Activated T-helper 1 cell treated with anti-CD3 and anti-CD28 coated beads, Interleukin-12 subunit alpha, Interleukin-12 subunit beta, Interleukin-2, Interleukin-4 antibody, amounts not matched to agents 30 ng/mL and 10 ng/mL and 1 ng/mL, durations not matched to agents 14 hours and 24 hours and 36 hours (primary cell): ENCODE measurements at places on chromosomes 12 and 14. TPM values are rescaled to one million over a fixed set of nuclear protein-coding genes. Genes with fewer than 3 reads are reported as not detected.

DNA sequence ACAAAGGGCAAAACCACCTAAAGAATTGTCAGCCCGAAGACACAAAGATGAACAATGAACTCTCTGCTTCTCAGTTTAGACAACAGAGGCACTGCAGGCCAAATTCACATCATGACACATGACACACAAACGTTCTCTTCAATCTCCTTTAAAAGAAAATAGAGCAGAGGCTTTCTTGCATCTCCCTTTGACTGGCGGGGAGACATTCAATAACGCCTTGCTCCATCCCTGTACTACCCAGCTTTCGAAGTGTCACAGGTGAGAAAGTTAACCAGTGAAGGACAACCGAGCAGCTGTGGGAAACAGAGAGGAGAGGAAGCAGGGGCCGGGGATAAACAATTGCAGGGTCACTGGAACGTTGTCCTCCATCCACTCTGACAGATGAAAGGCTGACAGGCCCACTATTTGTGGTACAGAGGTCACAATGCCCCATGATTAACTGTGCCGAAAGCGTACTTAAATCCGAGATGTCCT is 130.8 kb downstream of the PHLDA1 start:
- no peaks in the 10 kb centered on the region for H3K4me1 ChIP-seq
- H3K36me3 ChIP-seq = no peaks in the 10 kb centered on the region
- peaks cover 35% of the 10 kb centered on the region for H3K27me3 ChIP-seq
- no peak overlapping the region for H3K4me3 ChIP-seq

- no peaks in the 10 kb centered on the region for H3K4me1 ChIP-seq
- no peaks in the 10 kb centered on the region for H3K27me3 ChIP-seq
- no peak overlapping the region for H3K27ac ChIP-seq
- DNase-seq = no peak
- H3K36me3 ChIP-seq = no peaks in the 10 kb centered on the region
Measured at GRCh38 chr12:126667339-126667738, 1599.6 kb upstream of the TMEM132C start.

DNA sequence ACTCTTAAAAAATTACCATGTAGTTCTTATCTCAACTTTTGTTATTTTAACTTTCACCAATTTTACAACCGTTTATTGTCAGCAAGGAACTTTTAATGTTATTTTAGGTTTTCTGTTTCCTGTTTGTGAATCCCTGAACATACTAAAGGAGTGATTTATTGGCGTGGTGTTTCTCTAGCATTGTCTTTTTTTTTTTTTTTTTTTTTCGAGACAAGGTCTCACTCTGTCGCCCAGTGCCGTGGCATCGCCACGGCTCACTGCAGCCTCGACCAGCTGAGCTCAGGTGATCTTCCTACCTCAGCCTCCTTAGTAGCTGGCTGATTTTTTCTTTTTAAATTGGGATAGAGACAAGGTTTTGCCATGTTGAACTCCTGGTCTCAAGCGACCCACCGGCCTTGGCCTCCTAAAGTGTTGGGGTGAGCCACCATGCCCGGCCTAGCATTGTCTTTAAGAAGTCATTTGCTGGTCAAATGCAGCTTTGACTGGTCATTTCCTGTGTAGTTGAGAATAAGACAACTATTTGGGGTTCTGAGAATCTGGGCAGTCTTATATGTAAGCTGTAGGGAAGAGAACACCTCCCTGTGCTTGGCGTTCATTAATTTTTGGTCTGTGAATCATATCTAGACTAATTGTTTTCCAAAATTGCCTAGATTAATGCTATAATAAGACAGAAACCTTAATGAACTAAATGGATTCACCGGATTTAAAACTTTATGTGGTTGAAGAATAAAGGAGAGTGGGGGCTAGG is 2.1 kb downstream of the WASHC4 start:
- H3K4me3 ChIP-seq = peak overlapping the region; percentile 95
- peak overlapping the region; percentile 67 for H3K27ac ChIP-seq
- peaks cover 55% of the 10 kb centered on the region for H3K4me1 ChIP-seq
- peaks cover 26% of the 10 kb centered on the region for H3K36me3 ChIP-seq
- no peak for DNase-seq
- peaks cover 13% of the 10 kb centered on the region for H3K27me3 ChIP-seq

DNA sequence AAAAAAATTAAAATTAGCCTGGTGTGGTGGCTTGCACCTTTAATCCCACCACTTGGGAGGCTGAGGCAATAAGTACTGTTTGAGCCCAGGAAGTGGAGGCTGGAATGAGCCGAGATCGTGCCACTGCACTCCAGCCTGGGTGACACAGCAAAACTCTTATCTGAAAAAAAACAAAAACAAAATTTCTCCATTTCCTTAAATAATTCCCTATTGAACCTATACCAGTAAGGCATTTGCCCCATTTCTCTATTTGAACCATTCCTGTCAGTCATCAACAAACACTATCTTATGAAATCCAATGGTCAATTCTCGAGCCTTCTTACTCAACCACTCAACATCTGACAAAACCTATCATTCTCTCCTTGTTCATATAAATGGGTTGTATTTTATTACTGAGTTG is 14.7 kb downstream of the SLC2A14 start:
- peaks cover 18% of the 10 kb centered on the region for H3K4me1 ChIP-seq
- no peak overlapping the region for H3K4me3 ChIP-seq
- no peak for DNase-seq
- no peak overlapping the region for H3K27ac ChIP-seq
- H3K36me3 ChIP-seq = no peaks in the 10 kb centered on the region

DNA sequence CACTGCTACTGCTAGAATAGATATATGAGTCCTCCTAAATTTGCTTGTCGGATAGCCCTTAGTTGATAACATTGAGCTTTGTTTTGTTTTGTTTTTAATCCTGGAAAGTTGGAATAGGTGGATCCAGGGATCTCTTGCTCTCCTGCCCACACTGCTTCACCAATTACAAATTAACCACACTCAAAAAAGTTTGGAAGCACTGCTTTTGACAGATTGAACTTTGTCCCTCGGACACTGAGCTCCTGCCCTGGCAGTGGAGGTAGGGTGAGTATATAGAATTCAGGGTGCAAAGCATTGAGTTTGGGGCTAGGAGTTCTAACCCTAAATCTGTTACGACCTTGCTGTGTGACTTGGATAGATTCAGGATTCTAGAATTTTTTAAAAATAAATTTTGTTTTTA is 15.1 kb upstream of the SYNDIG1L start:
- no peaks in the 10 kb centered on the region for H3K4me1 ChIP-seq
- DNase-seq = no peak
- no peak overlapping the region for H3K27ac ChIP-seq
- no peaks in the 10 kb centered on the region for H3K36me3 ChIP-seq
- peaks cover 19% of the 10 kb centered on the region for H3K27me3 ChIP-seq

- H3K36me3 ChIP-seq = no peaks in the 10 kb centered on the region
- peaks cover 25% of the 10 kb centered on the region for H3K4me1 ChIP-seq
- peaks cover 7% of the 10 kb centered on the region for H3K27me3 ChIP-seq
- DNase-seq = no peak
- H3K4me3 ChIP-seq = no peak overlapping the region
Measured at GRCh38 chr12:75756111-75756510, 244.7 kb upstream of the KRR1 start.

Gene TSHR
- 0.16 and 0.47 TPM in 2 replicates for total RNA-seq
